Stimulated activated CD8-positive, alpha-beta memory T cell treated with anti-CD3 and anti-CD28 coated beads, Interleukin-12 subunit alpha, Interleukin-12 subunit beta, amount 100 ng/mL, for 4 hours (primary cell): ENCODE measurements at places on chromosomes 6 and 20.

GRCh38 chr20:37348792-37349516, 3.0 kb downstream of the SRC start:
- no peak for DNase-seq

DNA sequence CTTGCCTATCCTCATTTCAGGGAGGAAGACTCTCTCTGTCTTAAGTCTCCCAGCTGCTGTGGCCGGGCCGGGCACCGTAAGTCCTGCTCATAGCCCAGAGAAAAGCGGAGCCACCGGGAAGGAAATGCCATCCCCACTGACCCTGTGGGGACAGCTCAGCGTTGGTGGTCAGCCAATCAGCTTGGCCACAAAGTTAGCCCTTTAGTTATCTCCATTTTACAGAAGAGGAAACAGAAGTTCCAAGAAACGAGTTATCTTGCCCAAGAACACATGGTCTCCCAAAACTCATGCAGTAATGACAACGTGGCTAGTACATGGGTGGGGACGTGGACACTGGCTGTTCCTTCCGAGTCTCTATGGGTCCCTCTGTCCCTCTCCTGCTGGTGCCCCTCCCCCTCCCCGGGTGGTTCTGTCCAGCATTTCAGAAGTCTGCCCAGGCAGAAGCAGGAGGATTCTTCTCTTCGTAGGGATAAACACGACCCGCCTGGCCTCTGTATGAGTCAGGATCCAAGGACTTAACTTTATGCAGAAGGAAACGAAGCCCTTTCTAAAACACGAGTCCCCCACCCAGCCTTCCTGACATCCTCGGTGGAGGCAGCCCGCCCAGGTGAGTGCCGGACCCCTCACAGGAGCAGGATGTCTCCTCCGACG, 273.8 kb downstream of the CDH4 start:
- DNase-seq = no peak

DNA sequence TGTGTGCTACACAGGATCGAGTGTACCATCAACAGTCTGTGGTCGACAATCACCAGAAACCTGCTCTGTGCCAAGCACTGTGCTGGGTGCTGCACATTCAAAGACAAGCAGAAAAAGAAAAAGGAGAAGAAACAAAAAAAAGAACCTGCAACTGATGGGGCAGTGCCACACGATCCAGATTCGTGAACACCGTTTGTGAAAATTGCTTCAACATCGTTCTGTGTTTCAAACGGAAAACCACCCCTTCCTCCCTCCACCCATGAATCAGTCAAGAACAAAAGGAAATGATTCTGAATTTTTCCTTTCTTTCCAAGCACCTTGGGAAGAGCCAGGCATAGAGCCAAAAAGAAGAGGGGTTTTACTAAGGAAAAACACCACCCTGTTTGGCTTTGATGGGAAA, 129.2 kb upstream of the ARID1B start:
- DNase-seq = no peak

DNA sequence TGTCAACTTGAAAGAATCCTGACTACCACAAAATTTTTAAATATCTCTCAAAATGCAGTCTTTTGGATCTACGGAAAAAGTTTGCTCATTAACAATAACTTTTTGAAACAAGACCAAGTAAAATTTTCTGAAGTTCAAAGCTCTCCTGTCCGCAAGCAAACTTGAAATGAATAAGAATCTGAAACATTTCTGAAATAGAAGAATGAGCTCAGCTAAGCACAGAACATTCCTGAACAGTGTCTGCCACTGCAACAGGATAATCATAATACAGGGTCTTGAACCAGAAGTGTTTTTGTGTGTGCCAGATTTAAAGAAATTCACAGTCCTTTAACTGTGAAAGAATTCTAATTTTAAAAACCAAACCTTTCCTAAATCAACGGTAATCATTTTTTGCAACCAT, 49.1 kb upstream of the TASP1 start:
- no peak for DNase-seq

DNA sequence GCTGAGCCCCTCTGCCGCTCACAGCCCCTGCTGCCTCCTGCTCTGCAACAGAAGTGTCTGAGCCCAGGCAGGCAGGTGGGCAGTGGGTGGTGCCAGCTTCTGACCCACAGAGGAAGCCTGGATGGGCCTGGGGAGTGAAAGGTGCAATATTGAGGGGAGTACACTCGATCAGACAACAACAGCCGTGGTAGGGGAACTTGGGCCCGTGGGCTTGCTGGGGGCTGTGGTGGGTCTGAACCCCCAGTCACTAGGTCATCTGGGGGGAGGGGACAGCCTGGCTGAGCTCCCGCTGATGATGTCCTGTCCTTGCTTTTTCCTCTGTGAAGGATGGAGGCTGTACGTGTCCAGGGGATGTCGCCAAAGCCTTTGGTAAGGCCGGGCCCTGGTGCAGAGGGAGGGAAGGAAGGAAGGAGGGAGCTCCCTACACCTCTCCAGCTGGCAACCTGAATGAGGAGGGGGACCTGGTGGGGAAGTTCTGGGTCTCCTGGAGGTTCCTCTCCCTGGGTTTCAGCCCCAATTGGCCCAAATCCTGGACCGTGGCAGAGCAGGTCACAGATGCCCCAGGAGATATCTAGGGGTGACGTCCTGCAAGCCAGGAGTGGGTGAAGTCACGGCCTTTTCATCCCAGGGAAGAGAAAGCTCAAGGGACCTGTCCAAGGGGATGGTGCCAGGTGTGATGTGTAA, 47.2 kb downstream of the GMPR start:
- DNase-seq = no peak

GRCh38 chr6:26170181-26170580, 83.0 kb downstream of the HFE start:
- DNase-seq = no peak

DNA sequence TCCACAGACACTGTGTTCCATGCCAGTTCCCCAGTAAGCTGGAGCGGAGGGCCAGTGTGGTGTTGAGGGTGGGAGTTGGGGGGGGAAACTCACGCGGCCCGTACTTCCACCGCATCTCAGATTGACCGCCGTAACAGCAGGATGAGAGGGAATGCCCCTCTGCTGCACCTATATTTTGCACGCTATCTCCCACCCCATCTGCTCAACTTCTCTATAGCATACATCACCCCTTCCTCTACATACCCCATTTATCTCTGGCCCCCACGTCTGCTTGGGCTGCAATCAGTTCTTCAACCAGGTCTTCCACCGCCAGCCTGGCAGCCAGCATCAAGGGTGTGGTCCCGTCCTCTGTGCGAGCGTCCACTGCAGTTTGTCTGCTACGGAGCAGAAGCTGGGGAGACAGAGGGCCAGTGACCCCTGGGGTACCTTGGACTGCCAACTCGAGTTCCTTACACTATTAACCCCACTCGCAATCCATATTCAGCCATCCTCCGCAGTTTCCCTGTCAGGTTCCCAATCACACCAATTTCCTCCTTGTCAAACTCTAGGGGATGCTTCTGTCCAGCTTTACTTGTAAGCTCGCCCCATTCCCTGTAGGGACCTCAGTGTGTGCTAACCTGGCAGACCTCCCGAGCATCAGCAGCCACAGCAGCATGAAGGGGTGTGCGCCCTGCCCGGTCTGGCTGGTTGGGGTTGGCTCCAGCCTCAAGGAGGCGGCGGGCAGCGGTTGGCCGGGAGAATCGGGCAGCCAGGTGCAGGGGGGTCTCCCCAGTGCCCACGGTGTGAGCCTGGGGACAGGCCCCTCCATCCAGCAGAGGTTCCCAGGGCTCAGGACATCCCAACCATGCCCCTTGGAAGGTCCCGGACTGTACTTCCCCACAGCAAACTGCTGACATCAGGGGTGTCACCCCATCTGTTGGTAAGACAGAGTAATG, 4.5 kb upstream of the GPSM3 start:
- no peak for DNase-seq

DNA sequence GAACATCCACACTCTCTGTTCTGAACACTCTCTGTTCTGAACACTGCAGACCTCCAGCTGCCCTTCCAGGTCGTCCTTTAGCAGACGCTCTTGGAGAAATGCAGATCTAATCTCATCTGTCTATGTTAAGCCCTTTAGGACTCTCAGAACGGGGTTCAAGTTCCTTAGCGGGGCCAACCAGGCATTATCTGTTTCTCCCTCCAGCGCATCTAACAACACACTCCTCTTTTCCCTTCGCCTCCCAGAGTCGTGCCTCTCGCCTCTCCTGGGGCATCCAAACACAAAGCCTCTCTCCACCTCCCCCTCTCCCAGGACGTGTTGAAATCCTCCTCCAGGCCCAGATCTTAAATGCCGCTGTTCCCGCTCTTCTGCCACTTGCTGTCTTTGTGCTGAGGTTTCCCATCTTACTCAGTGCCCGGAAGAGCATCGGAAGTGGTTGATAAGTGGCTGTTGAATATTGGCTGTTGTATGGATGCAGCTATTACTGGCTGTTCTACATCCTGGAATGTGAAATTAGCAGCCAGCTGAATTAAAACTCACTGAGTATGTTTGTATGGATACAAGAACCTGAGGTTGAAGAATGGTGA, 108.4 kb upstream of the GGTLC1 start:
- no peak for DNase-seq

GRCh38 chr6:73393278-73393677, 1.4 kb upstream of the DDX43 start:
- DNase-seq = no peak
